ENCODE measurements at places on chromosomes 4 and X.

DNA sequence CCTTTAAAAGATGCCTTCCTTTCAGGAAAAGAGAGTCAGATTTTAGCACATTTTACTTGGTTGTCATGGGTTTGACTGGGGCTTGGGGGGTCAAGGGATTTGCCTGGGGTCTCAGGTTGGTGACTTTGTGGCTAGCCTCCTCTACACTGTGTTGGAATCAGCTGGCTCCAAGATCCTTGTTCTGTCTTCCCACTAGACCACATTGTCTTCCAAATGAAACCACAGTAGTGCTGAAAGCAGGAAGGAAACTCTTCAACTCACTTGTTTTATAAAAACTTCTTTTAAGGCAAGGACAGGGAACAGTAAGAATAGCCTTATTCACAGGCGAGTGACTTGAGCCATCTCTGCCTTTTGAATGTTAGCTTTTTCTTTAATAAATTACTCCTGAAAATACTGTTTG, 37.0 kb upstream of the OTUD4 start:
- peaks cover 5% of the 10 kb centered on the region for H3K27me3 ChIP-seq
- no peak for DNase-seq
- H3K36me3 ChIP-seq = no peaks in the 10 kb centered on the region
- H3K27ac ChIP-seq = no peak overlapping the region
- H3K4me3 ChIP-seq = no peak overlapping the region

- no peak for DNase-seq
- peaks cover 23% of the 10 kb centered on the region for H3K4me1 ChIP-seq
- peaks cover 3% of the 10 kb centered on the region for H3K27me3 ChIP-seq
Measured at GRCh38 chr4:152109531-152110509, 349.0 kb upstream of the GATB start.

DNA sequence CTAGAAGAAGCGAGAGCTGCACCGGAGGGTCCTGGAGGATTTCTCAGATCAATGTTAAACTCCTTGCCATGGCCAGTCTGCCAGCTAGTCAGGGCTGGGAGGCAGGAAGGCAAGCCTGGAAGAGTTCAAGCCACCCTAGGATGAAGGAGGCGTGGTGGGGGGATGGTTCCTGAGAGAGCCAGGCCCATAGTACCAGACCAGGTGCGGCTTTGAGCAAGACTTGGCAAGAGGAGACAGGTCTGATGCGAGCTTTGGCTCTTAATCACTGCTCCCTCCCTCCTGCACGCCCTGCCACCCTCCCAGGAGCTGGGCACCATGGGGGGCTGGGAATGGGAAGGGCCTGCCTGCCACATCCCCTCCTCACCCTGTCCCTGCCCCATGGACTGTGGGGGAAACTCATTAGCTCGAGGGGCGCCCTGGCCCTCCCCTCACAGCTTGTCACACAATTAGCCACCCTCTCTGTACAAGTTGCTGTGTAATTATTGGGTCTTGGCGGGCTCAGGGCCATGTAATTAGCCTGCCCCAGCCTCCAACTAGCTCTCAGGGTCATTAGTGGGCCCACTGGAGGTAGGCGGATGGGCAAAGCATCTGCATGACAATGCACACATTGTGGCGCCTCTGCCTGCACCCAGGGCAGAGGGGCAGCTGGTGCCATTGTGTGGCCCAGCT, 50.3 kb downstream of the EFNB1 start:
- H3K4me1 ChIP-seq = peaks cover 23% of the 10 kb centered on the region
- peaks cover 2% of the 10 kb centered on the region for H3K36me3 ChIP-seq
- no peak overlapping the region for H3K27ac ChIP-seq
- no peak for DNase-seq
- H3K4me3 ChIP-seq = no peak overlapping the region

GRCh38 chrX:118355225-118355920, 9.5 kb downstream of the WDR44 start:
- H3K4me1 ChIP-seq = peaks cover 44% of the 10 kb centered on the region
- no peaks in the 10 kb centered on the region for H3K27me3 ChIP-seq

GRCh38 chrX:7198499-7198898, 50.5 kb upstream of the PUDP start:
- H3K27ac ChIP-seq = no peak overlapping the region
- no peak overlapping the region for H3K4me3 ChIP-seq
- peaks cover 5% of the 10 kb centered on the region for H3K4me1 ChIP-seq
- no peaks in the 10 kb centered on the region for H3K36me3 ChIP-seq
- H3K27me3 ChIP-seq = no peaks in the 10 kb centered on the region
- no peak for DNase-seq

- no peak overlapping the region for H3K4me3 ChIP-seq
- peaks cover 9% of the 10 kb centered on the region for H3K36me3 ChIP-seq
- no peak overlapping the region for H3K27ac ChIP-seq
- no peaks in the 10 kb centered on the region for H3K27me3 ChIP-seq
- no peak for DNase-seq
Measured at GRCh38 chrX:84363663-84364062, 138.6 kb downstream of the HDX start.

DNA sequence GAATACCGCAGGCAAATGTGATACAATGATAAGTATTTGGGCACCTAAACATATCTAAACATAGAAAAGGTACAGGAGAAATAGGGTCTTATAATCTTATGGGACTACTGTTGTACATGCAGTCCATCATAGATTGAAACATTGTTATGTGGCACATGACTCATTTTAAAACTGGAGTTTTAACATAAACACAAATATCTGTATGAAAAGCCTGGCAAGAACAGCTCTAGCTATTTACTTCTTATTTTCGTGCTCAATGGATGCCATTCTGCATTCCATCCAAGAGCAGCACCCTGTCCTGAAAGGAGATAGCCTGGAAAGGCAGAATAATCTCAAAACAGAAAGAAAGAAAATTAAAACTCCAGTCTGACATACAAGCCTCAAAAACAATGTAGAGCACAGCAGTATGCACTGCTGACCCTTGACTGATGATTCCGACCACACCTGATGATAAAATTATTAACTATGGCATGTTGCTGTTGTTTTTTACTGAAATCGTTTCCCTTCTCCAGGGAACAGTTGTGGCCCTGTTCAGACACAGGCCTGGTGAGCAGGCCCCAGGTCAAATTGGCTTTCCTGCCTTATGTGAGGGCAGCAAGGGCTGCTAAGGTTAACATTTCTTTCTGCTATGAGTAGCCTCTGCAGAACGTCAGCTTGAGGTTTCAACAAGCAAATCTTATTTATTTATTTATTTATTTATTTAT, 152.7 kb downstream of the APBB2 start:
- no peaks in the 10 kb centered on the region for H3K27me3 ChIP-seq
- no peaks in the 10 kb centered on the region for H3K36me3 ChIP-seq
- peaks cover 21% of the 10 kb centered on the region for H3K4me1 ChIP-seq
- H3K27ac ChIP-seq = no peak overlapping the region

GRCh38 chr4:15488136-15488535, 18.5 kb downstream of the CC2D2A start:
- H3K4me3 ChIP-seq = no peak overlapping the region
- DNase-seq = no peak
- no peak overlapping the region for H3K27ac ChIP-seq
- peaks cover 79% of the 10 kb centered on the region for H3K36me3 ChIP-seq
- no peaks in the 10 kb centered on the region for H3K27me3 ChIP-seq
- H3K4me1 ChIP-seq = no peaks in the 10 kb centered on the region

GRCh38 chr4:106369456-106370060, 980 bp upstream of the GIMD1 start:
- H3K27me3 ChIP-seq = peaks cover 16% of the 10 kb centered on the region
- H3K4me3 ChIP-seq = no peak overlapping the region
- no peaks in the 10 kb centered on the region for H3K36me3 ChIP-seq
- DNase-seq = peak; percentile 20
- no peaks in the 10 kb centered on the region for H3K4me1 ChIP-seq

DNA sequence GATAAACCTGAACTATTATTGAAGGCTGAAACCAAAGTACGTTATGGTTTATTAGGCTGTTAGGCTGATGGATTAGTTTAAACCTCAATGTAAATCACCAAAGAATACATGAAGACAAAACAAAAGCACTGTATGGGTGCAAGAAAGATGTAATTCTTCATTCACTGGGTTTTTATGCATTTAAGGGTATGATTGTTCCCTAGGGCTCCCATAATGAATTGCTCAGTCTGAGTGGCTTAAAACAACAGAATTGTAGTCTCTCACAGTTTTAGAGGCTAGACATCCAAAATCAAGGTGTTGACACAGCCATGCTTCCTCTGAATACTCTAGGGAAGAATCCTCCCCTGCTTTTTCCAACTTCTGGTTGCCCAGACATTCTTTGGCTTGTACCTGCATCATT, 222.8 kb downstream of the TENM3 start:
- H3K4me3 ChIP-seq = no peak overlapping the region
- no peak overlapping the region for H3K27ac ChIP-seq
- no peak for DNase-seq
- H3K36me3 ChIP-seq = no peaks in the 10 kb centered on the region

- peaks cover 4% of the 10 kb centered on the region for H3K36me3 ChIP-seq
- no peaks in the 10 kb centered on the region for H3K27me3 ChIP-seq
- H3K4me3 ChIP-seq = no peak overlapping the region
- H3K27ac ChIP-seq = no peak overlapping the region
- no peak for DNase-seq
Measured at GRCh38 chrX:136028383-136028984, 43.2 kb downstream of the SLC9A6 start.

GRCh38 chrX:103518571-103518970, 718 bp downstream of the RAB40A start:
- DNase-seq = no peak
- no peaks in the 10 kb centered on the region for H3K4me1 ChIP-seq
- H3K36me3 ChIP-seq = peaks cover 2% of the 10 kb centered on the region

GRCh38 chr4:110181890-110182289, 16.5 kb downstream of the ELOVL6 start:
- H3K4me1 ChIP-seq = peaks cover 35% of the 10 kb centered on the region
- no peak for DNase-seq
- no peak overlapping the region for H3K4me3 ChIP-seq
- H3K27ac ChIP-seq = no peak overlapping the region
- no peaks in the 10 kb centered on the region for H3K27me3 ChIP-seq
- peaks cover 28% of the 10 kb centered on the region for H3K36me3 ChIP-seq

GRCh38 chr4:151792530-151792929, 31.7 kb upstream of the GATB start:
- peaks cover 21% of the 10 kb centered on the region for H3K27me3 ChIP-seq
- no peaks in the 10 kb centered on the region for H3K4me1 ChIP-seq
- DNase-seq = no peak
- H3K27ac ChIP-seq = no peak overlapping the region

DNA sequence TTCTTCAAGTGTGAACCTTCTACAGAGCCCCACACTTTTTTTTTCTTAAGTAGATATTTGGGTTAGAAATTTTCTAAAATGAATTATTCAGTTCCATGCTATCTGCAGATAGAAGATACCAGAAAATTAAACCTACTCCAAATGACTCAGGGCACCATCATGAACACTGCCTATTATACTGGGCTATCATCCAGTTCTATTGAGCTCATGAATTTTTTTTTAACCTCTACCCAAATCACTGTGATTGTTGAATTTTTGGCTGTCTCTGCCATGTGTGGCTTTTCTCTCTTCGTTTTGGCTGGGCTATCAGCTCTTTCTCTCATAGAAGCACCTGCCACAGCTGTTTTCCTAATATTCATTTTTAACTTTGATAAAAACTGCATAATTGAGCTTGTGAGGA, 31.0 kb upstream of the SLC34A2 start:
- H3K4me1 ChIP-seq = peaks cover 28% of the 10 kb centered on the region
- no peaks in the 10 kb centered on the region for H3K36me3 ChIP-seq
- H3K4me3 ChIP-seq = no peak overlapping the region
- no peak for DNase-seq
- no peaks in the 10 kb centered on the region for H3K27me3 ChIP-seq
- H3K27ac ChIP-seq = no peak overlapping the region

GRCh38 chr4:56728512-56728911, 47.4 kb upstream of the HOPX start:
- DNase-seq = no peak
- no peaks in the 10 kb centered on the region for H3K4me1 ChIP-seq
- no peak overlapping the region for H3K4me3 ChIP-seq
- H3K36me3 ChIP-seq = no peaks in the 10 kb centered on the region
- no peak overlapping the region for H3K27ac ChIP-seq
- no peaks in the 10 kb centered on the region for H3K27me3 ChIP-seq

Measured in neural crest cell (in vitro differentiated cells).